ENCODE measurements at places on chromosomes 2 and 18. TPM values are rescaled to one million over a fixed set of nuclear protein-coding genes. Genes with fewer than 3 reads are reported as not detected.

The CFAP65 gene
- total RNA-seq: not detected

The ENOSF1 gene
- 10.0 TPM for total RNA-seq

GRCh38 chr18:6509832-6510231 is 95.1 kb upstream of the L3MBTL4 start:
- no peak for DNase-seq
- H3K36me3 ChIP-seq: no peaks in the 10 kb centered on the region
- H3K4me1 ChIP-seq: no peaks in the 10 kb centered on the region
- no peak overlapping the region for H3K27ac ChIP-seq

DNA sequence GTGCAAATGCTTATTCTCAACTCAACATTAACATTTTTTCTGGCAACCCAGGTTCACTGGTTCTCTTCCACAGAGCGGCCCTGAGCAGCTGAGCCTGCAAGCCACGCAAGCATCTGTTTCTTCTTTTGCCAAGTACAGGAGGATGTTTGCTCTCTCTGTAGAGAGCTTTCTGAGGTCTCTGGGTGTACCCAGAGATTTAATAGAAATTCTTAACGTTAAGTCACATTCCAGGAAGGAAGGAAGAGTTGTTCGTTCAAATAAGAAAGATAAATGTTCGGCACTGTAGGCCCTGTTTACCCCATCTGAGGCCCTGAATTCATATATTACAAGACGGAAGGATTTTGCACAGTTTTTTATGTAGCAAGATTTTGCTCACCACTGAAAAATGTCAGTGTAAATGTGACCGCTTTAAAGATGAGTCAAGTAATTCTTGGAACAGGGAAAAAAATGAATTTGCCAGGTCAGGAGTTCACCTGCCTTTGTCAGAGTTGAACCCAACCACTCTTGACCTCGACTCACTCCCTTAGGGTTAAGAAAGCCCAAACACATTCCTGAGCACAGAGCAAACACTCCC is 30.1 kb downstream of the KCTD18 start:
- DNase-seq: peak; percentile 87
- peaks cover 37% of the 10 kb centered on the region for H3K36me3 ChIP-seq
- peak overlapping the region; percentile 93 for H3K27ac ChIP-seq
- peaks cover 13% of the 10 kb centered on the region for H3K4me1 ChIP-seq

GRCh38 chr2:70902067-70902442 is 33.6 kb upstream of the ATP6V1B1 start:
- no peaks in the 10 kb centered on the region for H3K36me3 ChIP-seq
- peaks cover 4% of the 10 kb centered on the region for H3K4me1 ChIP-seq
- H3K27me3 ChIP-seq: peaks cover 40% of the 10 kb centered on the region
- H3K4me3 ChIP-seq: peak overlapping the region; percentile 58
- peak; percentile 18 for DNase-seq

DNA sequence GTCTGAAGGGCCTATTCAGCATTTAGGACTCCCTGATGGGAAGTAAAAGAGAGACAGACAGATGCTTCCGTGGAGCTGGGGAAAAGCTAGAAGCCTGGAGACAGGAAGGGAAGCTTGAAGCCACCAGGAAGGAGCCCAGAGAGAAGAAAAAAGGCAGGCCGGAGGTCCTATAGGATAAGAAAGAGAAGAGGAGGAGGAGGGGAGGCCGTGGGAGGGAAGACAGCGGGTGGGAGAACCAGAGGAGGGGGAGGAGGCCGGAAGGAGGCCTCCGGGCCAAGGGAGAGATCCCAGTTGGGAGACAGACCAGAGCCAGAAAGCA is 107.1 kb upstream of the PKDCC start:
- no peak overlapping the region for H3K4me3 ChIP-seq
- no peaks in the 10 kb centered on the region for H3K36me3 ChIP-seq
- H3K27ac ChIP-seq: no peak overlapping the region
- peaks cover 26% of the 10 kb centered on the region for H3K4me1 ChIP-seq
- DNase-seq: no peak

The KIAA2012 gene
- total RNA-seq: under 0.01 TPM

- DNase-seq: no peak
- H3K27ac ChIP-seq: no peak overlapping the region
- no peaks in the 10 kb centered on the region for H3K4me1 ChIP-seq
- no peak overlapping the region for H3K4me3 ChIP-seq
These were observed 88.9 kb upstream of the CRIM1 start for GRCh38 chr2:36266536-36267121.

- no peaks in the 10 kb centered on the region for H3K4me1 ChIP-seq
- no peak overlapping the region for H3K27ac ChIP-seq
- no peak overlapping the region for H3K4me3 ChIP-seq
- no peak for DNase-seq
These were observed 49.9 kb downstream of the KCNG3 start for GRCh38 chr2:42443718-42444399.

- H3K4me3 ChIP-seq: no peak overlapping the region
- H3K4me1 ChIP-seq: no peaks in the 10 kb centered on the region
- H3K36me3 ChIP-seq: no peaks in the 10 kb centered on the region
- H3K27me3 ChIP-seq: no peaks in the 10 kb centered on the region
- H3K27ac ChIP-seq: no peak overlapping the region
These were observed 10.0 kb upstream of the TTR start for GRCh38 chr18:31581498-31582197.

DNA sequence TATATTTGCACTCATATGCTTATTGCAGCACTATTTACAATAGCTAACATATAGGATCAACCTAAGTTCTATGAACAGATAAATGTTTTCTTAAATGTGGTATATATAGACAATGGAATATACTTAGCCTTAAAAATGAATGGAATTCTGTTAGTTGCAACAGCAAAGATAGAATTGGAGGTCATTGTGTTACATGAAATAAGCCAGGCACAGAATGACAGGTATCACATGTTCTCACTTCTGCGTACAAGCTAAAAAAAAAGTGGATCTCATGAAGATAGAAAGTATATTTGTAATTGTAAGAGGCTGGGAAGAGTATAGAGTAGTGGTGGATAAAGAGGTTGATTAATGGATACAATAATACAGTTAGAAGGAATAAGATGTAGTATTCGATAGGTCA is 255.5 kb upstream of the SETBP1 start:
- DNase-seq: no peak
- no peaks in the 10 kb centered on the region for H3K4me1 ChIP-seq
- H3K27me3 ChIP-seq: no peaks in the 10 kb centered on the region
- no peaks in the 10 kb centered on the region for H3K36me3 ChIP-seq
- H3K27ac ChIP-seq: no peak overlapping the region
- H3K4me3 ChIP-seq: no peak overlapping the region

- no peak overlapping the region for H3K27ac ChIP-seq
- H3K4me3 ChIP-seq: no peak overlapping the region
- no peaks in the 10 kb centered on the region for H3K36me3 ChIP-seq
- DNase-seq: no peak
- H3K27me3 ChIP-seq: no peaks in the 10 kb centered on the region
These were observed 612.4 kb downstream of the FBXO15 start for GRCh38 chr18:73535189-73535588.

The LHCGR gene
- total RNA-seq: under 0.01 TPM

- no peak overlapping the region for H3K27ac ChIP-seq
- H3K4me1 ChIP-seq: no peaks in the 10 kb centered on the region
- no peak overlapping the region for H3K4me3 ChIP-seq
- DNase-seq: no peak
- H3K27me3 ChIP-seq: no peaks in the 10 kb centered on the region
- H3K36me3 ChIP-seq: no peaks in the 10 kb centered on the region
These were observed 60.4 kb downstream of the C2orf76 start for GRCh38 chr2:119306196-119306590.

The POLE4 gene
- 16.7 TPM for total RNA-seq

- H3K4me1 ChIP-seq: no peaks in the 10 kb centered on the region
- no peak for DNase-seq
- no peak overlapping the region for H3K4me3 ChIP-seq
- H3K27me3 ChIP-seq: peaks cover 6% of the 10 kb centered on the region
- no peaks in the 10 kb centered on the region for H3K36me3 ChIP-seq
These were observed 20.5 kb downstream of the FTCDNL1 start for GRCh38 chr2:199830531-199830930.

The TXNDC2 gene
- total RNA-seq: 0.18 TPM

The ABCG8 gene
- not detected for total RNA-seq

The ZNF385B gene
- not detected for total RNA-seq

DNA sequence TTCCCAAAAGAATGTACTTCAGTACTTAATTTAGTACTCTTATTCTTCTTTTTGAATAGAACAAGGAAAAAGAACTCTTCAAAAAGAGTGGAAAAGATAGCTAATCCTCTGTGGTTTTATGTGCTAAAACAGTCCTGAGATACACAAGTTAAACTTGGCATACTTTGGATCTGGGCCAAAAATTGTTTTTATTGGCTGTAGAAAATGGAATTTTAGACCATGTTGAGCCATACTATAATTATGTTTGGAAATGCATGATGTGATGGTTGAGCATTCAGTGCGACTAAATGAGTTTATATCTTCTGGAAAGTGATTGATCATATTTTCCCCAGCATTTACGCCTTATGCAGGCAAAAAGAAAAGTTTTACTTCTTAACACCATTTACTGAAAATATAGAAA is 18.0 kb upstream of the PDE1A start:
- no peaks in the 10 kb centered on the region for H3K27me3 ChIP-seq
- DNase-seq: no peak
- no peaks in the 10 kb centered on the region for H3K36me3 ChIP-seq
- no peak overlapping the region for H3K4me3 ChIP-seq
- no peak overlapping the region for H3K27ac ChIP-seq

The VAMP5 gene
- 27.8 TPM for total RNA-seq

DNA sequence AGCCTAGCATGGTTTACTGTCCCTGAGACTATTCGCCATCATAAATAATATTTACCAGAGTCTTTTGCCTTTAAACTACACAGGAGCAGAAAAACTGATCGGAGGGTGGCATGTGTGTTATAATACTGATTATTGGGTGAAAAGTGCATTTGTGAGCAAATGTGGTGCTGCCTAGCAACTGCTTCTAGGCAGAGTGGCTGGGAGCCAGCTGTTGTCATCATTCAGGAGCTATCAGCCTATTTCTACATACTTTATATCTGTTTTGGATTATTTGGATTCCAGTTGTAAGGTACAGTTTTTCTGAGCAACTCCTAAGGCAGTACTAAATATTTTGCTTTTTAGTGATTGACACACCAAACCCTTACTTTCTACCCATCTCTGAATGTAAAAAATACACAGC is 75.0 kb upstream of the MSTN start:
- DNase-seq: peak; percentile 19
- no peak overlapping the region for H3K27ac ChIP-seq
- no peaks in the 10 kb centered on the region for H3K36me3 ChIP-seq
- H3K4me1 ChIP-seq: no peaks in the 10 kb centered on the region
- H3K4me3 ChIP-seq: no peak overlapping the region

DNA sequence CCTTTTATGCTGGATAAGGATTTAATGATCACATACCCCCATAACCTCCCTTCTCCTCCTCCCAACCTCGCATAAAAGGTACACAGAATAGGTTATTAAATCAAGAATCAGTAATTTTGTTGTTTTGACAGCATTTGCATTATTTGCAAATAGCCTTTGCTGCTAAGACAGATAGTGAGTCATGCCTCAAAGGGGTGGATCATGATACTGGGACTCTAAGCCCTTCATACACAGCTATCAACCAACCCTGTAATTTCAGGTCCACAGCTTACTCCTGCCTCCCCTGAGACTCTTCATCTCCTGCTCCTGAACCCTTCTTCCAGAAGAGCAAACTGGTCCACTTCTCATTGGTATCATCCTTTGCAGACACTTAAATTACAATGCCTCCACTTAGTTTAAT is 73.8 kb upstream of the KLHL29 start:
- H3K36me3 ChIP-seq: no peaks in the 10 kb centered on the region
- no peak overlapping the region for H3K27ac ChIP-seq
- no peak for DNase-seq
- no peaks in the 10 kb centered on the region for H3K4me1 ChIP-seq
- H3K27me3 ChIP-seq: peaks cover 13% of the 10 kb centered on the region

DNA sequence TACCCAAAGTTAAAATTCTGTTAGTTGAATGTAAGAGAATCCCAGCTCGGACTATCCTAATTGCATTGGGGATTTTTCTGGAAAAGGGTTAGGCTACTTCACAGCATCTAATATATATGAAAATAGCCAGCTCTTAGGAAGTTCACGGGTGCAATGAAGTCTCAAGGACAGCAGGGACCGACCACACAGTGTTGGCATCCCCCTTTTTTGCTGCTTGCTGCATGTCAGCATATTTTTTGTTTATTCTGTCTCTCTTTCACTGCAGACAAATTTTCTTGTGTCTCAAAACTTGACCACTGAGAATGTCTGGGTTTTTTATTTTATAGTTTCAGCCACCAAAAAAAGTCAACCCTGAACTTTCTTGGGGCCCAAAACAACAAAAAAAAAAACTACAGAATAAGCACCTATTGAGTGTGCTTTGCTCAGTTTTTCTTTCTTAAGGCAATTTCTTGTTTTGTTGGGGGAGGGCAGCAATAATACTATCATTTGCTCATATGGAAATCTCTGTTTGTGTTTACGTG is 535.6 kb downstream of the CNTNAP5 start:
- no peak overlapping the region for H3K4me3 ChIP-seq
- no peaks in the 10 kb centered on the region for H3K36me3 ChIP-seq
- no peak overlapping the region for H3K27ac ChIP-seq
- H3K27me3 ChIP-seq: no peaks in the 10 kb centered on the region

The DAW1 gene
- total RNA-seq: 1.4 TPM

The NEB gene
- total RNA-seq: under 0.01 TPM

DNA sequence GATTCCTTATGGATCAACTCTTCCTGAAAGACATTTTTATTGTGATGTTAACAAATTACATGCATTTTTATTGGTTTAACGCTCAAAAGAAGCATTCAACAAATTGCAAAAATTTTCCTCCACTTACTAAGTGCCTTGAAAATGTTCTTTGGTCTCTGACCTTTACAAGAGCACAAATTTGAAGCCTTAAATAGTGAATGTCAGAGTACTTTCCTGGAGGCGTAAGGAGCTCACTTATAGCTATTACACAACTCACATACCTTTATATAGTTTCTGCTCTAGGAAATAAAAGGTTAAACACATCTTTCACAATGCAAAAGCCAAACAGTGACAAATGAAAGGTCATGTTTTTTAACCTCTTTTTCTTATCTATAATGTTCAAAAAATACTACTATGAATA is 405.7 kb upstream of the ZNF804A start:
- no peaks in the 10 kb centered on the region for H3K4me1 ChIP-seq
- DNase-seq: no peak
- H3K36me3 ChIP-seq: no peaks in the 10 kb centered on the region
- H3K27ac ChIP-seq: no peak overlapping the region
- H3K4me3 ChIP-seq: no peak overlapping the region
- no peaks in the 10 kb centered on the region for H3K27me3 ChIP-seq

The NEU2 gene
- total RNA-seq: not detected

- peak; percentile 37 for DNase-seq
- H3K4me3 ChIP-seq: no peak overlapping the region
- no peak overlapping the region for H3K27ac ChIP-seq
- no peaks in the 10 kb centered on the region for H3K36me3 ChIP-seq
These were observed 224.7 kb downstream of the SLC8A1 start for GRCh38 chr2:40227210-40227609.

DNA sequence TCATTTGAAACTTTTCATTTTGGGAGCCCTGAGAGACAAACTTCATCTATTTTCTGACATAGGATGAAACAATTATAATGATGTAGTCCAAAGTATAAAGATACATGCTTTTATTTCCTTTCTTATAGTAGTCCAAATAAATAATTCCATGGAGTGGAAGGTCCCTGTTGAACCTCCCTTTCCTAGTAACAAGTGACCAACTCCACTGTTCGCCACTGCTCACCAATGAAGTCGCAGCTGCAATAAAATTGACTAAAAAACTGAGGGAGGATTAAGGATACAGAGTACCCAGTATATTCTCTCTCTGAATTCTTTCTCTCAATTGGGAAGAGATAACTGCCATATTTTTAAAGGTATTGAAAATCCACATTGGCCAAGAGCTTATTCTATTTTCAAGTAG is 14.1 kb downstream of the SERPINB7 start:
- no peaks in the 10 kb centered on the region for H3K36me3 ChIP-seq
- no peaks in the 10 kb centered on the region for H3K4me1 ChIP-seq
- H3K4me3 ChIP-seq: no peak overlapping the region
- DNase-seq: no peak
